ENCODE measurements at places on chromosomes 6 and 20.
A peak's percentile ranks its signal among the peaks of the same experiment; 100 is the strongest.

DNA sequence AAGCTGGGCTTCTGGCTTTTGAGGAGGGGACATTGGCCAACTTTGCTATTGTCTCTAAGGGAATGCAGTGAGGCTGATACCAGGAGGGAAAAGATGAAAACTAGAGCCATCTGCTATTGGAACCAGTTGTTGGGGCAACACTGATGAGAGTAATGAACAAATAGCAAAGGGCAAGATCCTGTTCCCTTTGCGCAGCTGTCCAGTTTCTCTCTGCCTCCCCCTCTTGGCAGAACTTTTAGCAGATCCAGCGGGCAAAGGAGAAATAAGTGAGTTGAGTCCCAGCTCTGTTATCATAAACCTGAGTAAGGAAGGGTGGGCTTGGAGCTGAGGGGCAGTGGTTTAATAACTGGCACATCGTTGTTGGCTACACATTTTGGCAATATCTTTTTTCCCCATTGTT, 126.8 kb downstream of the AKAP7 start:
- no peak for DNase-seq

DNA sequence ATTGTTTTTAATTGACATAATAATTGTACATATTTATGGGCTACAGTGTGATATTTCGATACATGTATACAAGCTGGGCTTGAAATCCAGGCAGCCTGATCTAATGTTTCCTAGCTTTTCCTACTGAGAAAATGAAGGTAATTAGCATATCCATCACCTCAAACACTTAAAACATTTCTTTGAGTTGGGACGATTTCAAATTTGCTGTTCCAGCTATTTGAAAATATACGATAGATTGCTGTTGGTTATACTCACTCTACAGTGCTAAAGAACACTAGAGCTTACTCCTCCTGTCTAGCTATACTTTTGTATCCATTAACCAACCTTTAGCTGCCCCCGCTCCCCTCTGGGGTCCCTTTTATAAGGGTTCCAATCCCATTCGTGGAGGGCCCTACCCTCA, 4.7 kb downstream of the LHFPL5 start:
- no peak for DNase-seq

- no peak for DNase-seq
Observed at GRCh38 chr6:16503970-16504415, 257.3 kb downstream of the ATXN1 start.

GRCh38 chr6:155351273-155352129, 37.2 kb upstream of the TFB1M start:
- no peak for DNase-seq

- DNase-seq, result no peak
Observed at GRCh38 chr6:145631374-145631773, 103.9 kb downstream of the EPM2A start.

GRCh38 chr6:39948199-39948791, 14.0 kb upstream of the MOCS1 start:
- DNase-seq, result no peak

DNA sequence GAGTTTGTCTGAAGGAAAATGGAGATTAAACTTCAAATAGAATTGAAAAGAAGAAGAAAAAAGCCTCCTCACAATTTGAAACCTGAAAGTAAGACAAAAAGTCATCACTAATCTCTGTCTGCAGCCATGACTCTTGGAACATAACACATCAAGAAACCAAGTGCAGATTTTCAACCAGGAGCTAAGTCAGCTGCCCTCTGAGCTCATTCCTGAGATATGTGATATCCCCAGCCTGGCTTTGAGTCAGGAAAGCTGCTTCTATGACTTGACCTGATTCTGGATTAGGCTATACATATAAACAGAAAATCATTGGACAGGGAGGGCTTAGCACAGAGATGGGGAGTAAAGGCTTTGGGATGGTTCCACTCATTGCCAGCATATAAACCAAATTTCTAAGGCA, 891.4 kb downstream of the TFAP2A start:
- peak; percentile 60 for DNase-seq

DNA sequence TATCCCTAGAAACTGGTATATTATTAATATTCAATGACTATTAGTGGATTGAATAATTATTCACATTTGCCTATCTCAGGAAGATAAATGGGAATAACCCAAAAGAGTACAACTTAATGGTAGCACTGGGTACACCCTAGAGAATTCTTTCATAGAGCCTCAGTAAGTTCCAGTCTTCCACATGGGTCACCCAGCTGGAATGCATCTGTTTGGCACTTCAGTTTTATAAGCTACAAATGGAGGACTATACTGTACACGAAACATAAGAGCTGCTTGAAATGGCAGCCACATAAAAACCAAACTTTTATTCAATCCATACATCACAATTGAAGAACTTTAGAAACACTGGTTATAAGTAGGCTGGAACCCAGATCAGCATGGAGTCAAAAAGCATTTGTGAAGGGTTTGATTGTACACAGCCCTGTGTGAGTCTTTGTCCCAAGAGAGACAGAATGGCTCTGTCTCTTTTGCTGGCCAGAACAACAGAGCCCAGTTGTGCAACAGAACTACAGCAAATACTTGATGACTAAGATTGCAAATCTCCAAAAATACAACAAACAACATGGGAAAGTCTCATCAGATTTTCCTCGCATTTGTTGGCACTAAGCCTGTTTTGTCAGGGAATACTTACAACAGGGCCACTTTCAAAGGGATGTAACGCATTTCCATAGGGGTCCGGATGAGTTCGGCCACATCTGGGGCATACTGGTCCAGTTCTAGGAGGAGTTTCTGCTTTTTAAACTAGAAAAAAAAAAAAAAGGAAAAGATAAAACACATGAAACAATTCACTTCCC, 39.5 kb downstream of the PIGU start:
- DNase-seq, result peak; percentile 83

- DNase-seq, result no peak
Observed at GRCh38 chr6:40219799-40220198, 285.5 kb upstream of the MOCS1 start.

DNA sequence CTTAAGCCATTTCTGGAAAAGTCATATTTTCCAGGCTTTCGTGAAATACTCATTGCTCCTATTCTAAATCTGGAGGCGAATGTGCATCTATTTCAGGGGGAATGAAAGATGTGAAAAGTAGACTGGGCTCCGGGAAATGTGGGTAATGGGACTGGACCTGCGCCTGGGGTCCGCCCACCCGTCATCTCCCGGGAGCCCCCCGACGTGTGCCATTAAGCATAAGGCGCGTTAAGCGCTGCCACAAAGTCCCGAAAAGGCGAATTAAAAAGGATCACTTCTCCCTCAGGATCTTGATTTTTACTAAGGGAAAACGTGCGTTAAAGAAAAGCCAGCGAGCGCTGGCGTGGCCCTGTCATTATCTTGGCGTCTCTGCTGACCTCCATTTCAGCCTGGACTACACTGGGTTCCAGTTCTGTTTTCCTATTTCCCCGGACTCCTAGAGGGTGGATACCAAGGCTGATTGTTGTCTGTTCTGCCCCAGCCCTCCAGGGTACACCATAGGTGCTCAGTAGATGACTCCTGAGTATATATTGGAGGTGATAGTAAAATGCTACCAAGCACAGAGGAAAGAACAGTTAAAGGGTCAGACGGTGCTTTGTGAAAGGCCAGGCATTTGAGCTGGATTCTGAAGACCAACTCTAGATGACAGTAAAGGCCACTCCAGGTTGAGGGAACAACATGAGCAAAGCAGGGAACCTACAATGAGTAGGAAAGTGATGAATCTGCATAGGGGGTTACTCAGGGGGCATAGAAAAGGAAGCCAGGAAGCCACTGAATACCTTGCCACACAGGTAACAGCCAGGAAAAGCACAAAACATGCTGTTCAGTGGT, 89.2 kb upstream of the ARID1B start:
- DNase-seq, result peak; percentile 10

DNA sequence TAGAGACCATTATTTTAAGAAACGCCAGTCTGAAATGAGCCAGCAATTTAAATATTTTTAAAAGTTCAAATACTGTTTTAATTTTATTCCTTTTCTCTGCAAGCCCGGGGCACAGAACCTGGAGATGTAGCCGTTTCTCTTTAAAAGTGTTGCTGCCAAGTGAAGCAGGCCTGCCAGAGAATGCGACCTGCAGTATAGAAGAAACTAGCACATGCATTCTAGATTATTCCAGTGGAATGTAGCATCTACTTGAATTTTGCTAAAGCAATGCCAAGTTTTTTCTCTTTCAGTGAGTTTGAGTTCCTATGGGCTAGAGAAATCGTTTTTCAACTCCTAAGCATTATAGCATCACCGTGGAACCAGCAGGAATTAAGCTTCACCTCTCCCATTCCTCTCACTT, 101.3 kb downstream of the QRSL1 start:
- no peak for DNase-seq

- DNase-seq, result no peak
Observed at GRCh38 chr20:63618291-63618980, 8.5 kb downstream of the GMEB2 start.

- DNase-seq, result no peak
Observed at GRCh38 chr6:33751771-33752645, 5.3 kb upstream of the IP6K3 start.

- no peak for DNase-seq
Observed at GRCh38 chr6:143288923-143289322, 161.6 kb downstream of the ADAT2 start.

DNA sequence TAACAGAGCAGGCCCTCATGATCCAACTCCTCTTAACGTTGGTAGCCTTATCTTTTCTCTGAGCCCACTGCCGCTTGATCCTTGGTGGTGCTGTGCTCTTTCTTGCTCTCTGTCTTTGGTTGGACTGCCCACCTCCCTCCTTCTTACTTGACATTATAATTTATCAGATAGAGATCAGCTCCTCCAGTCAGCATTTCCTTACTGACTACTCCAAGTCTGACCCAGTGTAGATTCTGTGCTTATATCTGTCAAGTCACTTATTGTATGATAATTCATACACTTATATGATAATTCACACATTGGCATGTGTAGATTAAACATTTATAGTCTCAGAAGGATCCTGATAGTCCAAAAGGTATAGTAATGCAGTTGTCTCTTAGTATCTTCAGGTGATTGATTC, 18.1 kb downstream of the PTPRA start:
- DNase-seq, result no peak

Measured in GM04503 (cell line).